ENCODE measurements at places on chromosomes 5 and 9. TPM values are rescaled to one million over a fixed set of nuclear protein-coding genes. Genes with fewer than 3 reads are reported as not detected.

GRCh38 chr5:39648848-39649227 lies 224.1 kb upstream of the DAB2 start:
- DNase-seq = peak; percentile 86

DNA sequence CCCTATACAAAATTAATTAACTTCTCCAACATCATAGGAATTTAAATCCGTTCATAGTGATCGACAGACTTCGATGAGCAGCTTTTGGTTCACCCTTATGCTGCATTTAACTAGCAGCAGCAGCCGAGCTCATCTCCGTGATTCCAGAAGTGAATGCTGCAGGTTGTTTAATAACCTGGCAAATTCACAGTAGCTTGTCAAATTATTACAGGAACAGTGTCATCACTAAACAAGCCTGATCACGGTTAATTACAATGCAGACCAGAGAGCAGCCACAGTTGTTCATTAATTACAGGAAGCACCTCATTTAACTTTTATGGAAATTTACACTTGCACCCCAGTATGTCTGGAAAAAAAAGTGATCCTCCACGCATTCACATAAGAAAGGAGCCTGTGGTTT lies 188.2 kb downstream of the BNC2 start:
- no peak for DNase-seq

The TAS2R1 gene
- not detected for total RNA-seq

DNA sequence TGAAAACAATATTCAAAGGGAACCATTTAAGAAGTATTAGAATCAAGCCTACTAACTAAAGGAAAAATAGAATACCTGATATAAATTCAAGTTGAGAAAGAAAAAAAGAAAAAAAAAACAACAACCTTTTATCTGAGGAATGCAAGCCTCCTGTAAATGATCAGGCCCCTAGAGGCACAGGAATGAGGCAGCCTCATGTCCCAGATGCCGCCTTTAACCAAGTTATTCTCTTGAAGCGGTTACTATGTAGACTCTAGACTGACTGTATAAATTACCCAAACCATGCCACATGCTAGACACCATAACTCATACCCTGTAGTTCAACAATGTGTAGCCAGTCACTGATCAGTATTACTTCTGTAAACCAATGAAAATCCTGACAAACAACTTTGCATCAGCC lies 929.6 kb downstream of the TAF11L14 start:
- DNase-seq = no peak

The IL5 gene
- not detected for total RNA-seq

The GRAMD2B gene
- total RNA-seq = not detected

DNA sequence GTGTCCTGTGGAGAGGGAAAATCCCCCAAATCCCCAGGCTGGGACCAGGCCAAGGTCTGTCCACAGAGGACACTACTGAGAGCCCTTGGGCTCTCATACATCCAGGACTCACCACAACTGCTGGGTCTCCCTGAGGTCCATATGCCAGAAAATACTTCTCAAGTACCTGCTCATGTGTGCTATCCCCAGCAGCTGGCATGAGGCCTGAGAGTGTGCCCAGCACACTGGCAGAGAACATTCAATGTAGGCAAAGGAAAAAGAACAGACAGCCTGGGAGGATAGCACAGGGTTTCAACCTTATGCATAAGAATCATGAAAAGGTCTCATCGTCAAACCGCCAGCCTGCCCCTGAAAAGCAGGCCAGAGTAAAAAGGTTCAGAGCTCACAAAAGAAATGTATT lies 154.1 kb upstream of the TAS2R1 start:
- DNase-seq = no peak

GRCh38 chr9:33101104-33101951 lies 24.9 kb upstream of the SMU1 start:
- peak; percentile 50 for DNase-seq

The ALDH1B1 gene
- 29.5 TPM for total RNA-seq

GRCh38 chr5:174532455-174533453 lies 191.6 kb upstream of the MSX2 start:
- peak; percentile 99 for DNase-seq

DNA sequence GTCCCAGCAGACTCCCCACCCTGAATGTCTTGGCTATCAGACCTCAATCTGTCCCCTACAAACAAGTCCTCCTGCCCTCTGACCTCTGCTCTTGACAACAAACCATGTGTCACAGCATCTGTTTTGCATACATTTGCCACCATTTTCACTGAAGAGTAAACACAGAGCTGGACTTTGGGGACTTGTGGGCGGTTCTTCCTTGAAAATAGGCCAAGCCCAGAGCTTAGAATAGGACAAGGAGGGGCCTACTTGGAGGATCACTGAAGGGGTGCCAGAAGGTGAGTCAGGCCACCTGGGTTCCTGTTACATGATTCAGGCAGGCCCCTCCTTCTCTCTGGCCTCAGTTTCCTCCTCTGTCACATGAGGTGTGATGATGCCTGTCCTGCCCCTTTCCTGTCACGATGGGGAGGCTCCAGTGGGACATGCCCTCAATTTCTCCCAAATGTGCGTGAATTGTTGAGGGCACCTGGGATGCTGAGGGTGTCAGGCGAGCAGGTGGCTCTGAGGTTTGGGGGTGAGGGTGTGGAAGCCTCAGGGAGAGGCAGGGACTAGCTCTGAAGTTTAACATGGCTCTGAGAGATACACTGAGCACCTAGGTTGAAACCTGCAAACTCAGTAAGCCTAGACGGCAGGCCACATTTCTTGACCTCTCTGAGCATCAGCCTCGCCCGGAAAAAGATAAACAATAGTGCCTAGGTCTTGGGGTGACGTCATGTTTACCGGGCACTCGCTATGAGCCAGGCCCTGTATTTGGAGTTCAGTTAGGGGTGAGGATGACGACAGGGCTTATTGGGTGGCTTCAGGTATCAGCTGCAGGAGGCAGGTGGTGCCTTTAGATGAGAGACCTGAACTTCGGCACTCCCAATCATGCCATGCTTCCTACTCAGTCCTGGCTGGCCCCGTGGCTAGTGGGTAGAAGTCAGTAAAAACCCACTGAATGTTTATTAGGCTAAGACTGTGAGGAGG lies 107.6 kb upstream of the PITX1 start:
- DNase-seq = peak; percentile 67

The RUSC2 gene
- total RNA-seq = 8.7 TPM

The CETN3 gene
- 26.0 TPM for total RNA-seq

GRCh38 chr5:124337996-124338395 lies 408.4 kb downstream of the ZNF608 start:
- DNase-seq = no peak

- no peak for DNase-seq
Observed at GRCh38 chr9:82981552-82981951, 81.4 kb downstream of the RASEF start.

The MACROH2A1 gene
- total RNA-seq = 350 TPM

GRCh38 chr5:107858324-107858723 lies 187.6 kb upstream of the EFNA5 start:
- DNase-seq = no peak

The ZBTB26 gene
- total RNA-seq = 1.8 TPM

GRCh38 chr5:88489364-88489763 lies 220.7 kb upstream of the TMEM161B start:
- no peak for DNase-seq

DNA sequence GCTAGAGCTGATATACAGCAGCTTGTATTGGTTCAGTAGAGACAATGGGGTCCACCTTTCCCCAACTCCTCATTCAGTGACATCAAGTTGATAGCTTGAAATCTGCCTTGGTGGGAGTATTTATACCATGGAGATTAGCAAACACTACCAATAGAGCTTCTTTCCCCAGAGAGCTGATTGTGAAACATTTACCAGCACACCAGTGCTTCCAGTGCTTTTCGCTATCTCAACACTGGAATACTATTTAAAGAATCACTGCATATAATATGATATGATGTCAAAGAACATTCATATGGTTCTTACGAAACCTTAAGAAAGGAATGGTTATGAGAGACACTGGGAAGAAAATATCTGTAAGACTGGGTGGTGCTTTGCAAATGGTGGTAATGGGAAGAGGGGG lies 21.8 kb upstream of the RNF145 start:
- DNase-seq = no peak

DNA sequence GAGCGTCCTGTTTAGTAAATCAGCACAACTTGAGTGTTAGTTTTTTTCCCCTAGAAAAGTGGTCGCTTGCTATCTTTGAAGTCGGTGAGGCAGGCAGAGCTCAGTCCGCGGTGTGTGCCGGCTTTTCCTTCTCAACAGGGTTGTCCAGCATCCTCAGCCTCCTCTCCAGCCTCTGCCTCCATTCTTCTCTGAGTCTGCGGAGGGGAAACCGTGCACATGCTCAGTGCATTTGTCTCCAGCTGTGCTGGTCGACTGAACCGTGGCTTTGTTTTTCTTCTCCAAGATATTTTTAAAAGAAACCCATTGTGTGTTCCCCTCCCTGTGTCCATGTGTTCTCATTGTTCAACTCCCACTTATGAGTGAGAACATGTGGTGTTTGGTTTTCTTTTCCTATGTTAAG lies 25.3 kb downstream of the FAM240B start:
- no peak for DNase-seq

The FIBCD1 gene
- total RNA-seq = 5.3 TPM

The PCDHA9 gene
- not detected for total RNA-seq
